Activated T-cell treated with anti-CD3 and anti-CD28 coated beads, Interleukin-2, amount 50 U/mL, for 24 hours (primary cell): ENCODE measurements at places on chromosomes 2 and 18.

- no peaks in the 10 kb centered on the region for H3K4me1 ChIP-seq
- H3K27me3 ChIP-seq, result no peaks in the 10 kb centered on the region
- no peak for DNase-seq
- no peak overlapping the region for H3K27ac ChIP-seq
- no peaks in the 10 kb centered on the region for H3K36me3 ChIP-seq
- no peak overlapping the region for H3K4me3 ChIP-seq
These were observed 109.0 kb upstream of the CNTNAP5 start for GRCh38 chr2:123916051-123916450.

DNA sequence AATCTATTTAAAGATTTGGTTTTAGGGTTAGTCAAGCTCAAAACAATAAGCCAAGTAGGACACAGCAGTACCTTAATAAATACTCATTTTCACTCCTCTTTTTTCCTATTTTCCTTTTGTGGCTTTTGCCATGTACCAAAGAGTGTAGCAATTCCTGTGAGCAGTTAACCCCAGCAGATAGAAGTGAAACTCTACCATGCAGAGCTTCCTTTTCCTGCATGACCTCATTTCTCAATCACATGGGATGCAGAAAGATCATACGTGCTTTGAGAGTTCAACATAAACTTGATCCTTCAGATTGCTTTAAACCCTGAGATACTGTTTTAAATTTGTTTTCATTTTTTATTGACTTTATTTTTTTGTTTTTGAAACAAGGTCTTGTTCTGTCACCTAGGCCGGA lies 99.1 kb upstream of the ARHGAP15 start:
- no peak overlapping the region for H3K27ac ChIP-seq
- peaks cover 9% of the 10 kb centered on the region for H3K4me1 ChIP-seq
- peaks cover 13% of the 10 kb centered on the region for H3K27me3 ChIP-seq
- no peak for DNase-seq

- no peaks in the 10 kb centered on the region for H3K27me3 ChIP-seq
- H3K4me3 ChIP-seq, result peak overlapping the region; percentile 1
- H3K36me3 ChIP-seq, result peaks cover 35% of the 10 kb centered on the region
- DNase-seq, result no peak
- H3K4me1 ChIP-seq, result peaks cover 83% of the 10 kb centered on the region
These were observed 15.1 kb downstream of the DOCK10 start for GRCh38 chr2:225027061-225027762.

DNA sequence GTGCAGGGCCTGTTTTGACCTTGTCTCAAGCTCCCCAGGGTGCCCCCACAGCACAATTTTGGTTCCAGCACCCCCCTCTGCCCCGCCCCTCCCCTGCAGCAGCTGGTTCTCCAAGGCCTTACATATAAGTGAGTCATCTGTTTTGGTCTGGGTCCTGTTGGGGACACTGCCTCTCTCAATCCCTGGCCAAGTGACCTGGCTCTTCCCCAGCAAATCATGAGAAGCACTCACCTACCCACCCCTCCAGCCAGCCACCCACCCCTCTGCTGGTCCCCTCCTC lies 90.5 kb downstream of the INHBB start:
- H3K4me1 ChIP-seq, result no peaks in the 10 kb centered on the region
- H3K36me3 ChIP-seq, result no peaks in the 10 kb centered on the region
- peaks cover 25% of the 10 kb centered on the region for H3K27me3 ChIP-seq
- no peak overlapping the region for H3K27ac ChIP-seq

DNA sequence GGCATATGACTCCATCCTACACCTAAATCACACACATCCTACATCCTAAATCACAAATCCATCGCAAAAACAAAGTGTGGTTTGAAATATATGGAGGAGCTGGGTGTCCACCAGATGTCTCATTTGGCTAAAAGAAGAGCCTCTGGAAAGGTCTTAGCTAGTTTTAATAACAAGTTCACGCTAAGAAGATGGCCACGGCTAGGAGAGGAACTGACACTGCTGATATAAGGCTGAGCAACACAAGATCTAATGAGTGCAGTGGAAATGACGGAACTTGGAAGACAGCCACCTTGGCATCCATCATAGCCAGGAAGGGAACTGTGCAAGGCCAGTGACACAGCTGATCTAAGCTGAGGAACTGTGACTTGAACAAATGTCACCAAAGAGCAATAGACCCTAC lies 60.0 kb upstream of the AGAP1 start:
- no peak overlapping the region for H3K27ac ChIP-seq
- H3K4me3 ChIP-seq, result no peak overlapping the region
- H3K36me3 ChIP-seq, result no peaks in the 10 kb centered on the region
- DNase-seq, result no peak

DNA sequence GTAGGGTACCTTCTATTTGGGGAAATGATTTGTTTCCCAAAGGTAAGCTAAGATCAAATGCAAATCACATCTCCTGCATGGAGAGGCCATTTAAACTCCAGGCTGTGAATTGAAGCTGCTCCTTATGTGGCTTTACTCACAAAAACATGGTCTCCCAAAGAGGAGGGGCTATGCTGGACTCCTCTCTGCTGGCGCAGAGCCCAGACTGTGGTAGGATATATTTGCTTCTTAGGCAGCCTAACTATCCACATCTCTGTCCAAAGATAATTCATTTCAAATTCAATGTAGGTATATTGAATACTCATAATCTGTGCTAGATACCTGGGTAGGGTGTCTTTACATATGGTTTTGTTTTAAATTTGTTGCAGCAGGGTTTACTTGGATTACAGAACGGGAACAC lies 358.5 kb downstream of the ALK start:
- H3K36me3 ChIP-seq, result no peaks in the 10 kb centered on the region
- H3K27me3 ChIP-seq, result peaks cover 12% of the 10 kb centered on the region
- DNase-seq, result no peak
- H3K4me3 ChIP-seq, result no peak overlapping the region
- no peaks in the 10 kb centered on the region for H3K4me1 ChIP-seq
- no peak overlapping the region for H3K27ac ChIP-seq

DNA sequence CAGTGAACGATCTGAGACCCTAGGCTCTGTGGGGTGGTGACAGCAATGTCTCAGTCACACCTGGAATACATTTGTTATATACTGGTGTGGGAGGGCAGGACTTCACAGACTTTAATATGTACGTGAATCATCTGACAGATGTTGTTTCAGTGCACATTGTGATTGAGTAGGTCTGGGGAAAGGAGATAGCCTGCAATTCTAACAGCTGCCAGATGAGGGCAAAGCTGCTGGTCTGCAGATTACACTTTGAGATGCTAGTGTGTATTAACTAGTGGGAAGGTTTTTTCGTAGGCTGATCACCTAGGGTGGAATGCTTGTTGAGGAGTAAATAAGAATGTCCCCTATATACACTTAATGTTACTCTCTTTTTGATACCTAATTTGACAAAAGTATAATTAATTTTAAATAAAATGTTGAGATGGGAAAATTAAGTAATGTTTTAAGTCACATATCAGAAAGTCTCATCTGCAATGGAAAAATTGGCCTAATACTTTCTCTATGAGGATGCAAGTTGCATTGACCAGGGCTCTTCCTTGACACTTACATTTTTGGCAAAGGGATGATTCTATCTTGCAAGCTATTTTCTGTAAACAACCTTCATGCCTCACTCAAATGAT lies 496.9 kb upstream of the HNMT start:
- no peak for DNase-seq
- no peaks in the 10 kb centered on the region for H3K36me3 ChIP-seq
- no peak overlapping the region for H3K27ac ChIP-seq
- no peaks in the 10 kb centered on the region for H3K4me1 ChIP-seq
- no peak overlapping the region for H3K4me3 ChIP-seq
- H3K27me3 ChIP-seq, result no peaks in the 10 kb centered on the region

DNA sequence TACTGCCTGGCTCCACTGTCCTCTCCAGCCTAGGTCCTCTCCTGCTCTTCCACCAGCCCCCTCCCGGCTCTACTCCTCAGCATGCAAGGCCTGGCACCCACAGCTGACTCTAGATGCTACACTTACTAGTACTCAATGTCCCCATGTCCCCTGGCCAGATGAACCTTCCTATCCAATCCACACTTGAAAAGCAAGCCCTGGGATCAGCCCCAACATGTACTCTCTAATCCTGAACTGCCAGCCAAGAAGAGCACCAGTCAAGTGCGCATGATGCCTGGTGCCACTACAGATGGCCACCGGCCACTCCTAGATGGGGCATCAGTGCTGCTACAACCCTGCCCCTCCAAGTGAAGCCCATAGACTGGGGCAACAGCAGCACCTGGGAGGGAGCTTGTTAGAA lies 168.2 kb downstream of the STK39 start:
- peaks cover 12% of the 10 kb centered on the region for H3K4me1 ChIP-seq
- no peak for DNase-seq
- H3K27ac ChIP-seq, result no peak overlapping the region
- H3K27me3 ChIP-seq, result no peaks in the 10 kb centered on the region
- peaks cover 58% of the 10 kb centered on the region for H3K36me3 ChIP-seq
